NCI-H187 (cell line): ENCODE measurements at places on chromosomes 13 and 19.

DNA sequence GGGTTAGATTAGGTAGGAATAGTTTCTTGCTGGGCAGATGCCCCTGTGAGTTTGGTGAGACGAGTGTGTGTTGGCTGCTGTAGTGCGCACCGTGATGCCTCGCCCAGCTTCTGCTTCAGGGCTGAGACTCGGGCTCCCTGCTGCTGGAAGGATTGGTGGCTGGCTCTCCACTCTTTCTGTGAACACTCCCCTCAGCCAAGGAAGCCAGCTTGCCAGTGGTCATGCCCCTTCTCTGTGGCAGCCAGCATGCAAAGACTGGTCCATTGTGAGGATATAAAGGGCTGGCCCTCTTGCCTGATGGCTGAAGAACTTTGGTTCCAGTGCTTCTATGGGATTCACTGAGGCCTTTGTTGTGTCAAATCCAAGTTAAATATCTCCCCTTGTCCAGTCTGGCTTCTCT, 2.9 kb upstream of the HTR2A start:
- DNase-seq, result no peak

DNA sequence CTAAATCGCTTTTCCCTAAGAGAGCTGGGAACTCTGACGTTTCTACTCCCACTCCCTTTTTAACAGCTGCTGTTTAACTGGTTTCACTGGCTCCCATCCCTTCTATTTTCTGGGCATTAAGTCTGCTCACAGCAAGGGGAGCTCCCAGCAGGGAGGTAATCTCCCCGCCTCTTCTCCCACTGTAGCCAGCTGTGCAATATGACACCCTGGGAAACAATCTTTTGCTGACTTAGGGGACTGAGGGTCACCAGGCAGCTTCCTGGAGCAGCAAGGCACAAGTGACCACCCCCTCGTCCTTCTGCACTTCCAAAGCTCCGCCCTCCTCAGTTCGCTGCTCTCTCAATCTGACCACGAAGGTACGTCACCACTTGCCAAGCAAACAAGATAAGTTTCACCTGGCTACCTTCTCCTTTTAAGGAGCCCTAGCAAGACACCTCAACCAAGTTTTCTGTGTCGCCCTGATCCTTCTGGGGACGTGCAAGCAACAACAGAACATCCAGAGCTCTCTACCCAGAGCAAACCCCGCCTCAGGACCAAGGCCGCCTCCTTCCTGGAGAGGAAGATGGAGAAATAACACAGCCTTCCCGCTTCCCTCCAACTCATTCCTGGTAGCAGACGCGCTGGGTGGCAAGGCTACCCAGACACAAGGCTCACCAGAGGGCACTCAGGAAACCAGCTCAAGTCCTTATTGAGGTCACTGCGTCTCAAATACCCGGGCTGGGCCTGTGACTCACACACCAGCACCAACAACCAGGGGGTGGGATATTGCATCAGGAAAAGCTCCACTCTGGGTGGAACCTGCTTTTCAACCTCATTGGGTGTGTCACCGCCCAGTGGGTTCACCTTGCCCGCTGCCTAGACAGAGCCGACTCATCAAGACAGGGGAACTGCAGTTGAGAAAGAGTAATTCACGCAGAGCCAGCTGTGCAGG, 92.4 kb downstream of the STK24 start:
- DNase-seq, result peak; percentile 88

- no peak for DNase-seq
These were observed 770.6 kb downstream of the DACH1 start for GRCh38 chr13:71096421-71096820.

GRCh38 chr13:32423592-32423991, 4.3 kb downstream of the N4BP2L1 start:
- no peak for DNase-seq

- no peak for DNase-seq
These were observed 17.2 kb upstream of the USPL1 start for GRCh38 chr13:30600496-30600895.

DNA sequence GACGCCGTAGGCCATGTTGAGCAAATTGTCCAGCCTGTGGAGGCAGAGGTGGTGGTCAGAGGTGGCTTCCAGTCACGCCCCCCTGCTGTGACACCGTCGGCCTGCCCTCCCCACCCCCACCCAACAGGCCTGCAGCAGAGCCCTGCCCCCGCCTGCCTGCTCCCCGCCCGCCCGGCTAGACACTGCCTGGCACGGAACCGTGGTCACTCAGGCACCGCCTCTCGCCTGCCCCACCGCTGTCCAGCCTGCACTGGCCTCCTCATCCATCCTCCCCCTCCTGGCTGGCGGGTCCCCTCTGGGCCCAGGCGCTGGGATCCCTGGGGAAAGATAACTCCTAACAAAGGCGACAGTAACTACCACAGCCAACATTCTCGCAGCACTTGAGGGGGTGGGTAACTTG, 21.7 kb downstream of the PRKCSH start:
- no peak for DNase-seq
